NCI-H146 (cell line): ENCODE measurements at places on chromosomes 7 and 10.
A peak's percentile ranks its signal among the peaks of the same experiment; 100 is the strongest.

- DNase-seq: no peak
Observed at GRCh38 chr10:62000726-62001125, 99.2 kb downstream of the ARID5B start.

GRCh38 chr7:135976312-135977006 is 700 bp downstream of the MTPN start:
- DNase-seq: peak; percentile 70

- DNase-seq: no peak
Observed at GRCh38 chr7:2655870-2656614, 24.3 kb downstream of the TTYH3 start.

DNA sequence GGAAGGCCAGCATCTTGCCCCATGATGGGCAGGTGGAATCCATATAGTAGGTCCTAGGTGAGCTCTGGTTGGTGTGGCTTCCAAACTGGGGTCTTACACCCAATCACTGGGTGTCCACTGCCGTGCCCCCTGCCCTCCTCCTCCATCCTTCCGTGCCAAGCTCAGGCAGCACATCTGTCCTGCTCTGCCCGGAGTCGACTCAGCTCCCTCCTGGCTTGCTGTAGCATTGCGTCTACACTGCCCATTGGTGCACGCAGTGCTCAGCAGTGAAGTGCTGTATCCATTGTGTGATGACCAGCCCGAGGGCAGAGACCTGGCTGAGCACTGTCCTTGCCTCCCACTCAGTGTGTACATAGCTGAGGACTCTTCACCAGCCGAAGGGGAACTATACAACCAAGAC is 148.4 kb downstream of the ADAM12 start:
- peak; percentile 70 for DNase-seq

DNA sequence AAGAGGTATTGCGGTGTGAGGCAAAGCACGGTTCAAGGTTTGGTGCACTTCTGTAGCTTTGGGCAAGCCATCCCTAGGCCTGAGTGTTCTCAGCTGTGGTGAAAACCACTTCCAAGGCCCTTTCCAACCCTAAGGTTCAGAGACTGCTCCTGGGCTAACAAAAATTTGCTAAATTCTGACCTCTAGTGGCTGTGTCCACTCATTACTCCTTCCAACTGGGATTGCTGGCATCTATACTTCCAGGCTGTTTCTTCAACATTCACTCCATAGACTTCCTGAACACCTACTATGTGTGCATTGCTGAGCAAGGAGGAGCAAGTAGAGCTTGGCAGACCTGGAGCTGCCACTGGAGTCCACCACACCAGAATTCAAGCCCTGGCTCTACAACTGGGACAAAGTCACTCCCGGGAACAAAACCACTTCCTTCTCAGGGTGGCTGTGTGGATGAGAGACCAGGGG is 29.3 kb upstream of the SH3PXD2A start:
- DNase-seq: peak; percentile 57

DNA sequence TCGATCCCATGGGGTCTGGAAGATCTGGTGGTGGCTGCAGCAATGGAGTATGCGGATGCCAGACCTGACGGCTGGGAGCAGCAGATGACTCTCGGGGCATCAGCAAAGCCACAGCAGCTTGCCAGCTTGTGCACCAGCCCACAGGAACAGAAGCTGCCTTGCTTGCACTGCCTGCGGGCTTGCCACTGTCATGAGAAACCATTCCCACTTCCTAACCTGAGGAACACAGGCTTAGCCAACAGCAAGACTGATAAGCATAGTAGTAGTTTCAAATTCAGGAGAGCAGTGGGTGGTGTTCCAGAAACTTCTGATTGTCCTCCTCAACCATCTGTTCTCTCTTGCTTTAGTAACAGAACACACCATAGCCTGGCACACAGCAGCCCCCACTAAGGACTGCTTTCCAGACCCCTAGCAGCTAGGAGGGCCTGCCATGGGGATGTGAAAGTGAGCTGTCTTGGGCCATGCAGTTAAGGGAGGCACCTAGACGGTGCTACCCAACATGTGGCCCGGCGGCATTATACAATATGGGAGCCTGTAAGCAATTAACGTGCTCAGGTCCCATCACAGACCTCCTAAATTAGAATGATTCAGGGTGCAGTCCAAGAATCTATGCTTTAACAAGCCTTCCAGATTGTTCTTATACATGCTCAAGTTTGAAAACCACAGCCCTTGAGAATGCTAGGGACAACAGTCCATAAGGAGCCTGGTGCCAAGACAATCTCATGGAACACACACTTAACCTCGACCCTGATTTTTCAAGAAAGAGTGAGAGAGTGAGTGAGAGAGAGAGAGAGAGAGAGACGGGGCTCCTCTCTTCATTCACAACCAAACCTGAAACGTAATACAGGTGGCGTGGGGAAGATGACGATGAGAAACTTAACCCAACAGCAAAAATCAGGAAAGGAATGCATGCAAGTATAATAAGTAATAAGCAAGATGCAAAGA is 7.1 kb downstream of the ANXA11 start:
- DNase-seq: no peak
